ENCODE measurements at places on chromosomes 6 and 20.

DNA sequence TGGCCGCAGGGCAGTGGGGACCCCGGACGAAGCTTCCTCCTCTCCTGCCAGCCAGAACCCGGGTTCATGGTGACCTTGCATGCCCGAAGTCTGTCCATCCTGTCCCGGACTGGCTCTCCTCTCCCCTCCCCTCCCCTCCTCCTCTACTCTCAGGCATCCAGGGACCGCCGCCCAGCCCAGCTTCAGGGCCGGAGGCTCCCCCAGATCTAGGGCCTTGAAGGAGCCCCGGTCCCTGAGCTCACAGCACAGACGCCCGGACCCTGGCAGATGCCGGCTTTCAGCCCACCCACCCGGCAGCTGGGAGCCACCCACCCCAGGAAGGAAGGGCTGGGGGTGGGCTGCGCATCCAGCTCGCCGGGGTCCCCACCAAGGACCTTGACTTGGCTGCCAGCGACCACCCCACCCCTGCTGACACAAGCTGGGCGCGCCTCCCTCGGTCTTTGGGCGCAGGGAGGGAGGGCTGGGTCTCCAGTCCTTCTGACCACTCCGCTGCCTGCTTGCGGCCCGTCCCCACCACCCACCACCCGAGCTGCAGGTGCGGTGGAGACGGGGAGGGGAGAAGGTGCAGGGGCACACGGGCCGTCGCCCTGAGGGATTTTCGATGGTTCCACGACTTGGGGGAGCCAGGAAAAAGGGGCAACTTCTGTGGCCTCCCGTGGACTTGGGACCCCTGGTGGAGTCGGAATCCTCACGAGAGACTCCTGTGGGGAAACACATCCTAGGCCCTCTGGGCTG is 5.8 kb upstream of the ABHD16B start:
- no peak for DNase-seq

DNA sequence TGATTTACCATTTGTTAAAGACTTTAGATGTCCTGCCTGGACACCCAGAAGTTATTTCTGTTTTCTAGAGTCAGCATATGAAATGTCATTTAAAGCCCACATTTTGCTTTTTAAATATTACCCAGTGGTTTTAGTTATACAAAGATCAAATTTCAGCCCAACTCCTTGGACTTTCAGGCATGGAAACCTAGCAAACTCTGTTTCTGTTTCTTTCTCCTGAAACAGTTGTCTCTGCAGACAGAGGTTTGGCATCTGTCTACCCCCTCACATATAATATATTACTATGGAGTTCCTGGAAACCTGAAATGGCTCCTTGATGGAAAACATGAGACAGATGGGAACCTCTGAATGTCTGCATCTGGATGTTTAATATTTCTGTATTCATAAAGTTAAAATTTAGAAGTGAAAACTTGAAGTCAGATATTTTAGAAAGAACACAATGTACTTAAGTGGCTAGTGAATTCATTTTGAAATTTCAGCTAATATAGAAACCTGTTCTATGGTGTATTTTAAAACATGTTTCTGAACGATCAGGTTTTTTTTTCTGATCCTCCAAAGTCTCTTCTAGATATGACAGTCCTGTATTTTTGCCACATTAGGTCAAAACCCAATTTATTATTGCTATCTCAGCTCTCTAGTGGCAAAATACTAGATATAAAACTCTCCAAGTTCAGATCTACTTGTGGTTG is 743.3 kb downstream of the CD109 start:
- no peak for DNase-seq

- no peak for DNase-seq
These were observed 34.6 kb downstream of the FBXO5 start for GRCh38 chr6:152948150-152948768.

- no peak for DNase-seq
These were observed 64.7 kb upstream of the TIAM2 start for GRCh38 chr6:154930451-154930851.

DNA sequence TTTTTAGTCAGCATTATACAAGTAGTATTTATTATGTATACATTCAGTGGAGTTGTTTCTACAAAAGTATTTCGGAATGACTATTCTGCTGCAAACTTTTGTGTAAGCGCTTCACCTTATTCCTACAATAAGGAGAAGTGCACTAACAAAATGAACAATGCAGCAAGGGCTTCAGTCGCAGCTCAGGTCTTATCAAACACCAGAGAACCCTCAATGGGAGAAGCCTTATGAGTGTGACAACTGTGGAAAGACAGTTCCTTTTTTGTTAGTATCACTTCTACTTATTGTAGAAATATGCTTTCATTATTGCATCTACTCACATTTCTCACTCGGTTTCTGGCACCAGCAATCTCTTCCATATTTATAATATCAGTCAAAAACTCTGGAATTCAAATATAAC is 18.8 kb downstream of the ZKSCAN3 start:
- DNase-seq, result no peak

DNA sequence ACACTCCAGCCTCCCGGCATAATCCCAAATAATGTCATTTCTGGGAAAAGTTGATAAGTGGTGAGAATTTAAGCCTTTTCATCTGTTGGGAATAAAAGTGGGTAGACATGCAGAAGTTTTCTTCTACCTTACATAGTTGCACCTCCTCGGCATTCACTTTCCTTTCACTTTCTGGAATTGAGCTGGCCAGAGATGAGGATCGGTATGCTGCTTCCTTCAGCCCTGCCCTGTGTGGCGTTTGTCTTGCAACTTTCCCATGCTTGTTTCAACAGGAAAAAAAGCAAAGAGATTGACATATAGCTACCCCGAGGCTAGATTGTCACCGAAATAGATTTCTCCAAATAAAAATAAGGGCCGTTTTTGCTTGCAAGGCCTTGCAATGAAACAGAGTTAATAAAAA is 65.8 kb upstream of the JAG1 start:
- DNase-seq, result no peak

DNA sequence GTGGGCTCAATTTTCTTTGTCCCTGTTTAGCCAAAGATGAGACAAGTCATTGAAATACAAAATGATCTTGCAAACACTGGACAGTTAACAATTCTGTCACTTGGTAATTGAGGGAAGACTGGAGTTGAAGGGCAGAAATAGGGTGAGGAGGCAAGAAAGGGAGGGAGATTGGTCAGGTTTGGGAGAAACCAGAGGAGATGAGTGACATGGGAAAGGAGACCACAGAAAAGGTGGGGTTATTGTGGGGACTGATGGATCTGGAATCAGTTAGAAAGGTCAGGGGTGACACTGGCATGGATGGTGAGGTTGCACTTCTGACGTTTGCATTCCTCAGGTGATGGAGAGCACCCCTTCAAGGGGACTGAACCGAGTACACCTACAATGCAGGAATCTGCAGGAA is 693 bp downstream of the GTF2H4 start:
- DNase-seq, result no peak

GRCh38 chr6:219019-219570 is 73.2 kb upstream of the DUSP22 start:
- no peak for DNase-seq

- no peak for DNase-seq
These were observed 33.9 kb upstream of the FAM83D start for GRCh38 chr20:38892091-38892981.

DNA sequence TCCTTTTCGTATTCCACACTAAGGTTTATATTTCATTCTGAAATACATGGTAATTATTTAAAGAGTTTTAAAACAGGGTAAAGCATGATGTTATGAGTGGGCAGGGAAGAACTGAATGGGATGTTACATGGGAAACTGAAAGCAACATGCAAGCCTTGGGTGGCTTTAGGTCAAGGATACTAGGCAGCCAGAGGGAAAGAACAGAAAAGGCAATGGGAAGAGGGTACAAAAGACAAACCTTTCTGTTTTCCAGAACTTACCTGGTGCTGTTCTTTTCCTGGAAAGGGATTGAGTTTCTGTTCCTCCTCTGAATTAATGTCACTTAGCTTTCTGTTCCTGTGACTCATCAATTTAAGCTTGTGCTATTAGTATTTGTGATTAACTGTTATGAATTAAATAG is 71.2 kb upstream of the SMIM8 start:
- DNase-seq, result no peak

Measured in activated naive CD4-positive, alpha-beta T cell treated with anti-CD3 and anti-CD28 coated beads, Interleukin-2, amount 50 U/mL, for 16 hours (primary cell).